ENCODE measurements at places on chromosomes 13 and 19.

DNA sequence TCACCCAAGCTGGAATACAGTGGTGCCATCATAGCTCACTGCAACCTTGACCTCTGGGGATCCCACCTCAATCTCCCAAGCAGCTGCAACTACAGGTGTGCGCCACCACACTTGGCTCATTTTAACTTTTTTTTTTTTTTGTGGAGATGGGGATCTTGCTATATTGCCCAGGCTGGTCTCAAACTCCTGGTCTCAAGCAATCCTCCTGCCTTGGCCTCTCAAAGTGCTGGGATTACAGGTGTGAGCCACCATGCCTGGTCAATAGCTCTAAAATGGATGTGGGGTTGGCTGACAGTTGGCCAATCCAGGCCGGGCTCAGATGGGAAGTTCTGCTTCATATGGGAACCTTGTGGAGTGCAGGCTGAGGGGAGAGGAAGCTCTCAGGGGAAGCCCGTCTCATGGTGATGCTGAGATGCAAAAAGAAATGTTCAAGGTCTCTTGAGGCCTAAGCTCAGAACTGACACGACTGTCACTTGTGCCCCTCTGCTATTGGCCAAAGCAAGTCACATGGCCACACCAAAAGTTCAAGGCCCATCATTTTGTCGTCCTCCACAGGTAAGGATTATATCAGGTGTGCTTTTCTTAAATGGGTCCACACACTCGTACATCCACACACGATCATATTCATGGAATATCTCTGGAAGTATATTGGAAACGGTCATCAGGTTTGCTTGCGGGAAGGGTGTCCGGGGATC is 6.8 kb upstream of the KLC3 start:
- DNase-seq, result no peak

- no peak for DNase-seq
Measured at GRCh38 chr19:3586707-3587346, 1.5 kb downstream of the GIPC3 start.

GRCh38 chr13:50942630-50943311 is 33.2 kb downstream of the RNASEH2B start:
- DNase-seq, result no peak

DNA sequence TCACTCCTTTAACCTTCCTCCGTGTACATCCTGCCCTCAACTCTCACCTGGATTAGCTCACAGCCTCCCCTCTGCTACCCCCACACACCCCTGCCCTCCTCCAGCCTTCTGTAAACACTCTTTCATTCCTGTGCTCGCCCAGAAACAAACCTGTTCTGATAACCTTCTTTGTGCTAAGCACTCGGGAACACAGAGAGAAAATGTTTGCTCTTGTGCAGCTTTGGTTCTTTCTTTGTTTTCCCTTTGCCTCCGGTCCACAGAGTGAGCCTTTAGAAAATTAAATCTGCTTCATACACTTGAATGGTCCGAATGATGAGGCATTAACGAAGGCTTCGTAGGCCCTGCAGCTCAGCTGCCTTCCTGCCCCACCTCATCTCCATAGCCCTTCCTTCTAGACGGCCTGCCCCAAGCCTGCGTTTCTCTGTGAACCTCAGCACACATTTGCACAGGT is 6.6 kb upstream of the ZDHHC20 start:
- DNase-seq, result no peak

- no peak for DNase-seq
Measured at GRCh38 chr13:98350746-98351330, 173.8 kb upstream of the RNF113B start.

DNA sequence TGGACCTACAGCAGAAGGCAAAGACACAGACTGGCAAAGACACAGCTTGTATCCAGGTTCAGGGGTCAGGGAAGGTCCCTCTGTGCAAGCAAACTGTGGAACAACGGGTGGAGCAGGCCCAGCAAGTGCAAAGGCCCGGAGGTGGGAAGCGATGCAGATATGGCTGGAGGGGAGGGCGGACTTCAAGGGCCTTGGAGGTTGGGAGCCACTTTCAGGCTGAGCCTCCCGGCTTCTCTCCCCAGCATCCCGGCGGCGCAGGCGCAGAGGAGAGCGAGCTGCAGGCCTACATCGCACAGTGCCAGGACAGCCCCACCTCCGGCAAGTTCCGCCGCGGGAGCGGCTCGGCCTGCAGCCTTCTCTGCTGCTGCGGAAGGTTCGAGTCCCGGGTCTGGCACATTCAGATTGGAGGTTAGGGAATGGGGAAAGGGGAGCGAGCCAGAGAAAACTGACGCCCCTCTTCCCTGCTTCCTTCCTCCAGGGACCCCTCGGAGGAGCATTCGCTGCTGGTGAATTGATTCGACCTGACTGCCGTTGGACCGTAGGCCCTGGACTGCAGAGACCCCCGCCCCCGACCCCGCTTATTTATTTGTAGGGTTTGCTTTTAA is 2.1 kb upstream of the PNPLA6 start:
- peak; percentile 84 for DNase-seq

DNA sequence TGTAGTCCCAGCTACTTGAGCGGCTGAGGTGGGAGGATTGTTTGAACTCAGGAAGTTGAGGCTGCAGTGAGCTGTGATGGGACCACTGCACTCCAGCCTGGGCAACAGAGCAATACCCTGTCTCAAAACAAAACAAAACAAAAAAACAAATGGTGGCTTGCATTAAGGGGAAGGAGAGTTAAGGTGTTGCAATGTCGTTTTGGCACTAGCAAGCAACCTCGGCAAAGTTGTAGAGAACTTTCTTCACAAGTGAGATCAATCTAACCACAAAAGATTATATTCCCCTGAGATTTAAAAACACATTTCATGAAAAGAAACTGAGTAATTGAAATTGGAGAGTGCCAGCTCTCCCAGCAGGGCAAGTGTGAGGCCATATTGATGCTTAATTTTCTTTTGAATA is 153.7 kb downstream of the KLF5 start:
- DNase-seq, result no peak

DNA sequence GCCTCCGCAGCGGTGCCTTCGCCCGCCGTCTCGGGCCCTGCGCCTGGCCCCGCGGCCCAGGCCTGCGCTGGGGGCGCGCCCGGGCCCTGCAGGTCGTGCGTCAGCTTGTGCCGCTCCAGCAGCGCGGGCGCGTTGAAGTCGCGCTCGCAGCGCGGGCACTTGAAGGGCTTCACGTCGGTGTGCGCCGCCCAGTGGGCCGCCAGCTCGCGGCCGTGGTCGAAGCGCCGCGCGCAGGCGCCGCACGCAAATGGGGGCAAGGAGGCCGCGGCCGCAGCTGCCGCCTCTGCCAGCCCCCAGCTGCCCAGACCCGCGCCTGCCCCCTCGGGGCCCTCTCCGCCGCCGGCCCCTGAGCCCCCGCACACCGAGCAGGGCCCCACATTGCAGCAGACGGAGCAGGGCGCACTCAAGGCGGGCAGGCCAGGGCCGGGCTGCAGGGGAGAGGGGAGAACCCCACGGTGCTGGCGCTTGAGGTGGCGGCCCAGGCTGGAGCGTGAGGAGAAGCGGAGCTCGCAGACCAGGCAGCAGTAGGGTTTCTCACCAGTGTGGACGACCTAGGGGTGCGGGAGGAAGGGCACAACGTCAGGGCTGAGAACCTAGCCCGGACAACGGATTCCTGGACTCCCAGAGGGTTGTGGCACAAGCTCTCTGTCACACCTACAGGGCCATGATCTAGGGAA is 6.1 kb downstream of the FIZ1 start:
- DNase-seq, result peak; percentile 74

GRCh38 chr19:4594201-4594600 is 34.7 kb upstream of the SEMA6B start:
- no peak for DNase-seq

Data from spleen (tissue), 13 donors.